ENCODE measurements at places on chromosomes 1 and 21. TPM values are rescaled to one million over a fixed set of nuclear protein-coding genes. Genes with fewer than 3 reads are reported as not detected.

GRCh38 chr1:116106646-116107045 is 4.6 kb upstream of the MAB21L3 start:
- no peak for DNase-seq
- H3K36me3 ChIP-seq, result no peaks in the 10 kb centered on the region
- H3K27me3 ChIP-seq, result no peaks in the 10 kb centered on the region
- H3K4me1 ChIP-seq, result no peaks in the 10 kb centered on the region

DNA sequence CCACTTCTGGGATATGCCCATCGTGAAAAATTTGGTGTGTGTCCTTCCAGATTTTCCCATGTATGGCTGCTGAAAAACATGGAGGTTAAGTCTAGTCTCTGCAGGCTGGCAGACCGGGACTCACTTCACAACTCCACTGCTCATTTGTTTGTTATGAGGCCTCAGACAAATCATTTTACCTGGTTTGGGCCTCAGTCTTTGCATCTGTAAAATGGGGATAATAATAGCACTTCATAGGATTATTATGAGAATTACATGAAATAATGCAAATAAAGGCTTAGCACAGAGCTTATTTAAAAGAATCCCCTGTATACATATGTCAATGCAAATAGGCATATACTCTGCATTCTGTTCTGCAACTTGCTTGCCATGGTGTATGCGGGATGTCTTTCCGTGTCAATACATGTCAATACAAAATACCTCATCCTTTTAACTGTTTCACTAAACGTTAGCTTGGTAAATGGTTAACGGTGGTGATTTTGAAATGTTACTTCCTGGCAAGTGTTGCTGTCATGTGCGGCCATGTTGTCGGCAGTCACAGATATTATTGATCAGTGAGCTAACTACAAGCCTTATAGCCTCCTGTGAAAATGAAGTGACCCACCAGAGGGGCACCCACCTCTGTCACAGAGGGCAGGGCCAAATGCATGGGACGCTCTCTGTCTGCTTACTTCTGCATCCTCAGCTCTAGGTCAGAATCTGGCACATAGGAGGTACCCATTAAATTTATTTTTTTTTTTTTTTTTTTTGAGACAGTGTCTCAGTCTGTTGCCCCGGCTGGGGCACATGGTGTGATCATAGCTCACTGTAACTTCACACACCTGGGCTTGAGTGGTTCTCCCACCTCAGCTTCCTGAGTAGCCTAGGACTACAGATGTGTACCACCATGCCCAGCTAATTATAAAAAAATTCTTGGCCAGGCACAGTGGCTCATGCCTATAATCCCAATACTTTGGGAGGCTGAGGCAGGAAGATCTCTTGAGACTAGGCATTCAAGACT is 4.3 kb downstream of the LCK start:
- DNase-seq, result no peak
- peaks cover 4% of the 10 kb centered on the region for H3K4me1 ChIP-seq
- H3K27me3 ChIP-seq, result no peaks in the 10 kb centered on the region
- H3K4me3 ChIP-seq, result no peak overlapping the region
- H3K27ac ChIP-seq, result no peak overlapping the region

GRCh38 chr1:33902486-33903209 is 38.8 kb downstream of the HMGB4 start:
- H3K4me3 ChIP-seq, result no peak overlapping the region
- no peaks in the 10 kb centered on the region for H3K4me1 ChIP-seq

DNA sequence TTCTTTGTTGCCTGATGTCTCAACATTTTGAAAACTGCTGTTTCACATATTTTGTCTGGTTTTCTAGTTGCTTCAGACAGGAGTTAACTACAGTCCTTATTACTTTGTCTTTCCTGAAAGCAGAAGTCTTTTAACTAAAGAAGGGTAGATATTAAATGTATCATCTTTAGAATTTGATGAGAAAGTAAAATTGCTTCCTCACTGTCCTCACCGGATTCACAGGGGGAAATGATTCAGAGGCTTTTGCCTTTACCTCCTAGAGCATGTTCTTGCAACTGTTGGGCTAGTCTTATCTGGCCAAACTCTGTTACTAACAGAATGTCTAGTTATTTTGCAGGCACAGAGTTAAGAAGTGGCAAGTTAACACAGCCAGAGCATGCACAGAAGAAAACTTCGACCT is 107.2 kb upstream of the VAV3 start:
- DNase-seq, result no peak
- H3K4me1 ChIP-seq, result no peaks in the 10 kb centered on the region
- H3K27ac ChIP-seq, result no peak overlapping the region
- H3K36me3 ChIP-seq, result no peaks in the 10 kb centered on the region
- no peak overlapping the region for H3K4me3 ChIP-seq

DNA sequence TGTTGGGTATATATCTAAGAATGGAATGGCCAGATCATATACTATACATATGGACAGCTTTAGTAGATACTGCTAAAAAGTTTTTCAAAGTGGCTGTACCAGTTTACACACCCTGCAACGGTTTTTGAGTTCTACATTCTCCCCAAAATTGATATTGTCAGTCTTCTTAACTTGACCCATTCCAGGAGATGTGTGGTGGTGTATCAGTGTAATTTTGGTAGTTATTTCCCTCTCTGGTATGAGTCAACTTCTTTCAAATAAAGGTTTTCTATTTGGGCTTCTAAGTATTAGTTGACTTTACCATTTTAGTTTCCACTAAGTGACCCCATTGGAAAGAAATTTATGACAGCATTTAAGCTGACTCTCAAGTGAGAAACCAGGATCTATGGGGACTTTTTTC is 29.2 kb downstream of the INKA2 start:
- no peak overlapping the region for H3K27ac ChIP-seq
- H3K4me3 ChIP-seq, result no peak overlapping the region
- H3K36me3 ChIP-seq, result peaks cover 19% of the 10 kb centered on the region
- no peak for DNase-seq

GRCh38 chr1:34312359-34312758 is 135.7 kb downstream of the C1orf94 start:
- no peak overlapping the region for H3K4me3 ChIP-seq
- no peaks in the 10 kb centered on the region for H3K4me1 ChIP-seq
- no peaks in the 10 kb centered on the region for H3K27me3 ChIP-seq

DNA sequence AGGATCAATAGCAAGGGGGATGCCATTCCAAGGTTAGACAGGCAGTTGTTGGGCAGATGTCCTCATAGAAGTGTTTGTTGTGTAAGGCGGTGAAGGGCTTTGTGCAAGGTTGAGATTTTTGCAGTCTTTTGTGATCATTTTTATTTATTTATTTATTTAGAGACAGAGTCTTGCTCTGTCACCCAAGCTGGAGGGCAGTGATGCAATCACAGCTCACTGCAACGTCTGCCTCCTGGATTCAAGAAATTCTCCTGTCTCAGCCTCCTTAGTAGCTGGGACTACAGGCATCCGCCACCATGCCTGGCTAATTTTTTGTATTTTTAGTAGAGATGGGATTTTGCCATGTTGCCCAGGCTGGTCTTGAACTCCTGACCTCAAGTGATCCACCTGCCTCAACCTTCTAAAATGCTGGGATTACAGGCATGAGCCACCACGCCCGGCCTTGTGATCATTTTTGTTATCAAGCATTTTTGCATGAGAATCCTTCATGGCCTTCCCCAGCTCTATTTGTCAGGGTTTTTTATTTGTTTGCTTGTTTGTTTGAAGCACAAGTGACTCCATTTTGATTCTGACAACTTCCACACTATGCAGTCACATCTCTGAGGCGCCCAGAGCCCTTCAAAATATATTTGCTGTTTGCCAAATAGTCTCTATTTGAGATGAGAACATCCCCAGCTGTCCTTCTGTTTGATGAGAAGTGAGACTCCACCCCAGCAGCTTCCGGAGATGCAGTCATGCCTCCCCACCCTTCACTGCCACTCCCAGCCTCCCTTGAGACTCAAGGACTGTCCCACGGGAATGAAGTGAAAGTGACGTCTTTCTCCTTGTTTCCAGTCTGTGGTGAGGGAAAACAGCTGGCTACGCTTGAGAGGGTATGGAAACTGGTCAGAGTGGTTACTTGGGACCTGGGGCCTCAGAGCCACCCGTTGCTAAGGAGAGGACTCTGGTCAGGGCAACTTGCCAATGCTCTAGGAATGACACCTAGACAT is 38.0 kb downstream of the TMEM50B start:
- H3K4me1 ChIP-seq, result no peaks in the 10 kb centered on the region
- DNase-seq, result no peak
- no peaks in the 10 kb centered on the region for H3K27me3 ChIP-seq
- no peak overlapping the region for H3K4me3 ChIP-seq
- peaks cover 16% of the 10 kb centered on the region for H3K36me3 ChIP-seq

DNA sequence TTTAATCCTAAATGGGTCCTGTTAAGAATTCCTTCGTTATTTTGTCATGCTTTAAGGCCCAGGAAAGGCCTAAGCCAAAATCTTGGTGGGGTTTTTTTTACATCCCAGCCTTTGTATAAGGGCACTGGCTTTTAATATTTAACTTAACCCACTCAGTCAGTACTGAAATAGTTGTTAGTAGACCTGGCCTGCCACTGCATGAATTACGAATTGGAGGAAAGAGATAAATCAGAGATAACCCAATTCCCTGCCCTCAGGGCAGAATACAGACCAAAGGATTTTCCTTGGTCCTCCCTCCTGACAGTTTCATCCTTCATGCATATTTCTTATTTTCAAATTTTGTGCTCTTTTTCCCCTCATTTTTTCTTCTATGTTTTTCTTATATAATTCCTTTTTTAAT is 193.0 kb downstream of the FASLG start:
- no peak overlapping the region for H3K27ac ChIP-seq
- H3K27me3 ChIP-seq, result no peaks in the 10 kb centered on the region
- H3K4me1 ChIP-seq, result no peaks in the 10 kb centered on the region
- H3K36me3 ChIP-seq, result no peaks in the 10 kb centered on the region
- no peak for DNase-seq

GRCh38 chr1:202501281-202501680 is 152.8 kb downstream of the PPP1R12B start:
- no peak overlapping the region for H3K27ac ChIP-seq
- no peak for DNase-seq
- H3K4me1 ChIP-seq, result no peaks in the 10 kb centered on the region
- H3K4me3 ChIP-seq, result no peak overlapping the region

DNA sequence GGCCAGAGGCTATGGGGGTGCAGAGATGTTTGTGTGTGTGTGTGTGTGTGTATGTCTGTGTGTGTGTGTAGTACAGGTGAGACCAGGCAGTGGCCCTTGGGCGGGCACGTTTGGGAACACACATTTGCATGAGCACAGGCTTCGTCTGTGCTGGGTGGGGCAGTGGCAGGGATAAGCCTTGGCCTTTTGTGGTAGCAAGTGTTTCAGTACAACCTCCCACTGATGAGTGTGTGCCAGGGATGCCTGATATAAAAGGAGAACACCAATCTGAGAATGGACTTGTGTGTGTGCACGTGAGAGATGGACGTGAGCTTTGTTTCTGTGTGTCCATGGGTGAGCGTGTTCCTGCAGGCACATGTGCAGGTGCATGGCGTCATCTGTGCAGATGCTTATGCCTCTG is 3.0 kb downstream of the NTRK1 start:
- DNase-seq, result no peak
- H3K27me3 ChIP-seq, result peaks cover 52% of the 10 kb centered on the region
- no peak overlapping the region for H3K27ac ChIP-seq
- no peak overlapping the region for H3K4me3 ChIP-seq
- H3K36me3 ChIP-seq, result no peaks in the 10 kb centered on the region

DNA sequence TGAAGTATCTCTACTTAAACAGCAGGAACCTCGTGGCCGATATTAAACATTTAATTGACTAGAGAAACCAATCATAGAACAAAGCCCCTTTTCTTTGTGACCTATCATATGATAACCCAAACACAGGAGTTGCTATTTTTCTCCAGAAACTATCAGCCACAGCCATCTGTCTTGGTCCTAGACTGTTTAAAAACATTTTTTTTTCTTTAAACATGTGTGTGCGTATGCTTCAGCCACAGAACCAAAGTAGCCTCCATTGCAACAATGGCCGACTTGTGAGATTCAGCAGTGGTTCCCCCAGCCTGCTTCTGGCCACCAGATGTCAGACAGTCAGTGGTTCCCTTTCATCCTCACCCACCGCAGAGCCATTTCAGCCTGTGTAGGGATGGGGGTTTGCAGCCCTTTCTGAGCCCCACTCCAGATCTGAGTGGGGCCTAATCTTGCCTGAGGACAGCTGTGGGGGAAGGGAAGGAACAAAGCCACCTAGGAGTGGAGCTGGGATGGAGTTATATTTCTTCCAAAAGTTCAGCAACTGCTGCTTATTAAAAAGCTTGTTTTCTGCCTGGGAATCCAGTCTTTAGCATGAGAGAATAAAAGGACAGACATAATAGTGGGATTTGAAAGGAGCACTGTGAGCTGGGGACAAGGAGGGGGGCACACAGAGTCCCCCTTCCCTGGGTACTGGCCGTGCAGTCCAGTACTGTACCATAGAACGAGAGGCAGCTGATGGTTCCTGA is 11.7 kb upstream of the IGSF3 start:
- no peak for DNase-seq
- no peak overlapping the region for H3K4me3 ChIP-seq
- H3K27me3 ChIP-seq, result no peaks in the 10 kb centered on the region
- H3K36me3 ChIP-seq, result no peaks in the 10 kb centered on the region
- no peaks in the 10 kb centered on the region for H3K4me1 ChIP-seq

DNA sequence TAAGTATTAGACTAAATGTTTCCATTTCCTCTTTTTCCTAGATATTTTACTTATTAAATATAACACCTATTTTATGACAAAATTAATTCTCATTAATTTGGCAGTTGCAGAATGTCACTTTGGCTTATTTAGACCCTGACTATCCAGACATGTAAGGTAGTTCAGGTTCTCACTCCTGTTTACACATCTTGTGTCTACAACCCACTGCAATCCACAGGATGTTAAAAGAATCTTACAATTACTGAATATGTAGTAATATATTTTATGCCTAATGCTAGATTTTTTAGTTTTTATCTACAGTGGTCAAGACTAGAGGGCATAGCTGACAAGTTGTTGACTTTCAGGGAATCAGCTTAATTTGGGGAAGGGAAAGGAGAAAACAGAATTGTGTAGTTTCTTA is 346.7 kb downstream of the USP25 start:
- no peak overlapping the region for H3K27ac ChIP-seq
- H3K4me3 ChIP-seq, result no peak overlapping the region
- H3K4me1 ChIP-seq, result no peaks in the 10 kb centered on the region
- H3K36me3 ChIP-seq, result no peaks in the 10 kb centered on the region

DNA sequence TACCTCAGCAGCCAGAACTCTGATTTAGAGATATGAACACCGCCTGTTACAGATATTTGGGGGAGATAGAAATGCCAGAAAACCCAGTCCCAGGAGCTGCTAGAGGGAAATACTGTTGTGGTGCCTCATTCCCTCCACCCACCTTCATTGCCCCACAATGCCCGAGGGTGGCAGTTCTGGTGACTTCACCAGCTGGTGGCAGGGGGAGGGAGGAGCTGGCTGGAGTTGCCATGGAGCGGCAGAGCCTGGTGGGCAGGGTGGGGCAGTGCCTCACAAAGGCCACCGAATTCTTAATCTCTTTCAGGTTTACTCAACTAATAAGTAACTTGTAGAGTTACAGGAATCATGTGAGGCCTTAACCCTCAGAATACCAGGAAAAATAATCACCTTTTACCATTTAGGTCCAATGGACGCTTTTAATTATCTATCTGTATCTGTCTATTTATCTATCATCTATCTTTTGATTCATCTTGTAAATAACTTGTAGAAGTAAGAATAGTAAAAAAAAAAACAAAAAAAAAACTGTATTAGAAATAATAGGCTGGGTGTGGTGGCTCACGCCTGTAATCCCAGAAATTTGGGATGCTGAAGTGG is 11.7 kb upstream of the S100A11 start:
- no peaks in the 10 kb centered on the region for H3K36me3 ChIP-seq
- peaks cover 12% of the 10 kb centered on the region for H3K4me1 ChIP-seq
- H3K4me3 ChIP-seq, result peak overlapping the region; percentile 51
- H3K27me3 ChIP-seq, result no peaks in the 10 kb centered on the region
- peak; percentile 78 for DNase-seq

Gene ELAPOR1
- 1.1 TPM for total RNA-seq

Gene RIIAD1
- total RNA-seq, result 1.4 TPM

Gene NEK2
- 17.6 TPM for total RNA-seq

Gene LAMC1
- 96.2 TPM for total RNA-seq

Gene ANGPTL3
- total RNA-seq, result not detected

Gene S100A14
- 0.63 TPM for total RNA-seq

Gene SH2D2A
- 2.5 TPM for total RNA-seq

Gene LRRC53
- not detected for total RNA-seq

Data from H9 (cell line).